ENCODE measurements at places on chromosomes 4 and X.

- no peak for DNase-seq
Measured at GRCh38 chrX:4380710-4381109, 667.3 kb upstream of the PRKX start.

- DNase-seq: no peak
Measured at GRCh38 chr4:71009086-71009485, 15.6 kb downstream of the DCK start.

GRCh38 chr4:105607876-105608275 lies 55.5 kb downstream of the ARHGEF38 start:
- DNase-seq: no peak

DNA sequence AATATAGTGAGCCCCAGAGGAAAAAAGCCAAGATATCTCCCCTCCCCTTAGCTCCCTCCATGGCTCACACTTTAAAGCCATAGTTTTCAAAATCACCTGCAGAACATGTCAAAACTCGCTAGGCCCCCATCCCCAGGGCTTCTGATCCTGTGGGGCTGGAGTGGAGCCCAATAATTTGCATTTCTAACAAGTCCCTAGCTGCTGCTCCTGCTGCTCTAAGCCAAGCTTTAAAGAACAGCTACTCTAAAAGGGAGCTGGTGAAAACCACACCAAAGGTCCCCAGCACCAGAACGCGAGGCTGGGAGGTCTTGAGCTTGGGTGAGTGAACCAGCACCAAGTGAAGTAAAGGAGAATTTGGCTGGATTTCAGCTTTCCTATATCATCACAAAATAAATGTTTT lies 237.1 kb downstream of the ZNF674 start:
- no peak for DNase-seq

- no peak for DNase-seq
Measured at GRCh38 chrX:24145303-24146186, 4.0 kb upstream of the ZFX start.

- no peak for DNase-seq
Measured at GRCh38 chr4:24244663-24245490, 339.5 kb downstream of the DHX15 start.

- DNase-seq: peak; percentile 47
Measured at GRCh38 chr4:159227984-159228383, 125.1 kb downstream of the RAPGEF2 start.

- DNase-seq: no peak
Measured at GRCh38 chrX:16310326-16310725, 143.0 kb downstream of the MAGEB17 start.

- no peak for DNase-seq
Measured at GRCh38 chrX:153868576-153869472, 17.1 kb downstream of the L1CAM start.

DNA sequence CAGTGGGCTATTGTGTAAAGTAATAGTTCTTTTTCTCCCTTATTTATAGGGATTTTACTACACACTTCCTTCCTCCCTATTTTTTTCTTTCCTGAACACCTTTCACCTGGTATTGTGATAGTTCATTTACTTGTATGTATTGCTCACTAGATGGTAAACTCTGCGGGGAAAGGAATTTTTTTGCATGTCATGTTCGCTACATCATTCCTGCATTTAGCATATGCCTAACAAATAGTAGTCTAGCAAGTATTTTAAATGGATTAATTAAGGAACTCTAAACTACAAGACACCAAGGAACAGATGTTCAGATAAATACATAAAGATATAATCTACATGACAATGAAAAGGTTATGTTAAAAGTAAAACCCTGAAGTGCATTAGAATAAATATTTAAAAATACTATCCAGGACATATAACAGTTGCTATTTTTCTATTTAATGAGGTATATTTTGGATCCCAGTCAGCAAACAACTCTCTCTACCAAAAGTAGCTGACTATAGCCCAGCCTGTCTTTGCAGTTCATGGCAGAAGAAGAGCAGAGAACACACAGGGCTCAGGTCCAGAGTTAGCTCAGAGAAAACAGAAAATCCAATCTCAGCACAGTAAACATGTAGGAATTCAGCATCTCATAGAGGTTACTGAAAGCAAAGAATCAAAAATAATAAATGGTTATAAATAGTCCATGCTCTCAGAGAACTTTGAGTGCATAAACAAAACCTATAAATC lies 87.8 kb downstream of the PACRGL start:
- DNase-seq: no peak

DNA sequence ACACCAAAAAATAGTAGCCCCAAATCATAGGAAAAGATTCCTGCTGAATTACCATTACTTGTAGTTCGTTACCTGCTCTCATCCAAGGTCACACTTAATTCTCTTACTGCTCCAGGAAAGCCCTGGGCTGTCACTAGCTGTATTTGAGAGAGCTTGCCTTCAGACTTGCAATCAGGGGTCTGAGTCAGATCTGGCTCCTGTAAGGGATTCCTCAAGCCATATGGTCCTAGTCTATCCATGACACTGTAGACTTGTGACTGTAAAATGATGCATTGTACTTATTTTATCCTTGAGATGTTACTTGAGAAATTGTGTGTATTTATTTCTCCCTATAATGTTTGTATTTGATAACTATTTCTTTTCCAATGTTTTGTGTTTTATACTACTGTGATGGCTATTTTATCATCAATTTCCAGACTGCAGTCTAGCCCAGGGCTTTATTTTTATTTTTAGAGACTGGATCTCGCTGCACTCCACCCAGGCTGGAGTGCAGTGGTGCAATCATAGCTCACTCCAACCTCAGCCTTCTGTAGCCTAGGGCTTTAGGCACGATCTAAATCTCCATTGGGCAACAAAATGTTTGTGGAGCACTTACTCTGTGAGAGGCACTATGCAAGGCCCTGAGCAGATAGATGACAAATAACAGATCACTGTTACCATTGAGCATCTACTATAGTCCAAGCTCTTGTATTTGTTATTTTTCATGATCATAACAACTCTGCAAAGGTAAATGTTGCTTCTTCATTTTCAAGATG lies 24.2 kb downstream of the ERVMER34-1 start:
- DNase-seq: no peak

- DNase-seq: no peak
Measured at GRCh38 chrX:137352101-137352660, 213.7 kb upstream of the ZIC3 start.

DNA sequence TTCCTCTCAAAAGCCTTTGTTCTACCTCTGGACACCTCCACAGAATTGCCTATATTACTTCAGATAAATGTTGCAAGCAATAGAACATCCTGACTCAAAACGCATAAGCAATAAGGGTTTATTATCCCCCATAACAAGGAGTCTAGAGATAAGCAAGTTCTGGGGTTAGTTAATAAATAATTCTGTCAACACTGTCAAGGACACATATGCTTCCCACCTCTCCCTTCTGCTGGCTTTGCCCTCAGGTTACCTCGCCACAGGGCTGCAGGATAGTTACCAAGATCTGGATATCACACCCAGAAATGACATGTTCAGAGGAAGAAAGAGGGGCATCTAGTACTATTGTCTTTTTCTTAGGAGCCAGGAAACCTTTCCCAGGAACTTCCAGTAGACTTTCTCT lies 14.0 kb upstream of the DUSP21 start:
- no peak for DNase-seq

DNA sequence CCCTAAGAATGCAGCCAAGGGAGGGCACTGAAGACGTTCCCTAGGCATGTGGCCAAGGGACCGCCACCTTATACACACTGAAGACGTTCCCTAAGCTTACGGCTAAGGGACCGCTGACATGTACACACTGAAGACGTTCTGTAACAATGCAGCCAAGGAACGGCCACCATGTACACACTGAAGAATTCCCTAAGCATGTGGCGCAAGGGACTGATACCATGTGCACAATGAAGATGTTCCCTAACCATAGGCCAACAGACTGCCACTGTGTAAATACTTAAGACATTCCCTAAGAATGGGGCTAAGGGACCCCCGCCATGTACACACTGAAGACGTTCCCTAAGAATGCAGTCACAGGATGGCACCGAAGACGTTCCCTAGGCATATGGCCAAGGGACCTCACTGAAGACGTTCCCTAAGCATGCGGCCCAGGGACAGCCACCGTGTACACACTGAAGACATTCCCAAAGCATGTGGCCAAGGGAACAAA lies 36.1 kb downstream of the DHRSX start:
- DNase-seq: no peak

GRCh38 chr4:25892796-25893195 lies 21.2 kb upstream of the SMIM20 start:
- no peak for DNase-seq

GRCh38 chr4:1336088-1336491 lies 10.9 kb upstream of the UVSSA start:
- no peak for DNase-seq

- DNase-seq: no peak
Measured at GRCh38 chr4:126778348-126778747, 854.4 kb upstream of the INTU start.

GRCh38 chrX:10233173-10233572 lies 76.4 kb downstream of the CLCN4 start:
- DNase-seq: no peak

- no peak for DNase-seq
Measured at GRCh38 chr4:184358521-184359232, 115.7 kb downstream of the IRF2 start.

DNA sequence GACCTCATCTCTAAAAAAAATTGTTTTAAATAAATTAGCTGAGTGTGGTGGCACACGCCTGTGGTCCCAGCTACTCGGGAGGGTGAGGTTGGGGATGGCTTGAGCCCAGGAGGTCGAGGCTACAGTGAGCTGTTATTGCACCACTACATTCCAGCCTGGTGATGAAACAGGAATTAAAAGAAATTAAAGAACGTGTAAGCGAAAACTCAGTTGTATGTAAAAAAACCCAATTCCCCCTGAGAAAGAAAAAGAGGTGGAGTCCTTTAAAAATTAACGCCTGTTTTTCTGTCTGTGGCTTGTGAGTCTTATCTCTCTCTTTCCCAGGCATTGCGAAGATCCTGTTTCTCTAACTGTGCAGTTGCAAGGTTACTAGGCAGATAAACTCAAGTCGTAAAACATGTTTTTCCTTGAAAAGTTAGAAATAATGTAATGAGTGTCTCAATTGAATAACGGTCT lies 22.1 kb downstream of the EPGN start:
- DNase-seq: no peak

DNA sequence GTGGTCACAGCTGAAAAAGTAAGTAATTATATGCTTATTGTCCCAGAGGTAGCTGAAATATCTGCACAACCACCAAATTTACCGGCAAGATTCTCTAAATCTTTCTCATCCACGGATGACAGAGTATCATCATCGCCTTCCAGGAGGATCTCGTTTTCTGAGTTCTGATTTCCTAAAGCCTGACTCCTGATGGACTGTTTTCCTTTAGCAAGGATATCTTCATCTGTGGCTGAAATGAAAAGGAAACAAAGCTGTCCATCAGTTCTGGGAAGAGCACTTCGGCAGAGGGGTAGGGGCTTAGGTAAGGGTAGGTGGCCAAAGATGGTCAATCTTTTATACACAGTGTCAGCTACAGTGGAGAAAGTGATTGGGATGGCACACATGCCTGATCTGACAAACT lies 8.7 kb downstream of the MAB21L2 start:
- DNase-seq: no peak

GRCh38 chr4:178693816-178694215 lies 1251.6 kb upstream of the AGA start:
- no peak for DNase-seq

- DNase-seq: peak; percentile 45
Measured at GRCh38 chr4:87005690-87006425, 71.0 kb downstream of the AFF1 start.

DNA sequence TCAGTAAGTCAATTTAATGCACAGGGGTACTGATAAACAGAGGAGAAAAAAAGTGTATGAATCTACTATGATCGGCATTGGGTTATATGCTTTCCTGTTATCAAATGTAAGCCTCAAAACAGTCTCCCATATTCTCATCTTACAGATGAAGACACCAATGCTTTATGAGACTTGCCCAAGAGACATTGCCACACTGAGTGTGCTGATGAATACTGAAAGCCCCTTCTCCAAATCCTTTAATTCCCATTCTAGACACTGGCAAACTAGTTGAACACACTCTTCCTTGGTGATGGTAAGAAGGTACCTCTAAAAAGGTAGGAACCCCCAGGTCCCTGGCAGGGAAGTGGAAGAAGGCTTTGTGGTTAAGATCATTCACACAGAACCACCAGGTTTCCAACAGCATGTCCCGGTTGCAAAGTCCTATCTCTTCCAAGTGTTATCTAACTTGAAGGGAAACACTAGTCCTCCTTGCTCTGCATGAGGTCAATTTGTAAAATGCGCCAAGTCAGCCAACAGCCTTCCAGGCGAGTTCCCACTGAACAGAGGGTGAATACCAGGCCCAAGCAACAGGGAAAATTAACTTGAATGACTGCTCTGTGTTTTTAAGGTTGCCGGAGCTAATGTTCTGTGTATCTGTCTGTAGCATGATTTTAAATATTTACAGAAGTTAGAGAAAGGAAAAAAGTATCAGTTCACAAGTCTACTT lies 5.1 kb downstream of the SETD7 start:
- no peak for DNase-seq

GRCh38 chr4:140637836-140638235 lies 69.1 kb upstream of the UCP1 start:
- no peak for DNase-seq

GRCh38 chr4:183722731-183723560 lies 63.9 kb downstream of the TRAPPC11 start:
- DNase-seq: peak; percentile 12

DNA sequence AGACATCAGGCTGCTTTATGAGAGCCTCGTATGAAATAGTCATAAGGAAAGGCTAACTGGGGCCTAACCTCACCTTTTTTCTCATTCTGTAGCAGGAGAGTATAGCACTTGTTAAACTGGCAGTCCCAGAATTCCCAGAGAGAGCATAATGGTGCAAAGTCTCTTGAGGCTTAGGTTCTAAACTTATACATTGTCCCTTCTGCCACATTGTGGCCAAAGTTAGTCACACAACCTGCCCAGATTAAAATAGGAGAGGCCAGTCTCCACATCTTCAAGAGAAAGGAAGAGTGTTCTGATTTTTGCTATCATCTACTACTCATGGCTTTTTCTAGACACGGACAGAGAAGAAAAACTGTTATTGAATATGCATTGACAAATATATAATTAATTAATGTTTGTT lies 1588.9 kb upstream of the PCDH7 start:
- DNase-seq: no peak

GRCh38 chrX:27555514-27555913 lies 34.6 kb upstream of the DCAF8L2 start:
- peak; percentile 2 for DNase-seq

DNA sequence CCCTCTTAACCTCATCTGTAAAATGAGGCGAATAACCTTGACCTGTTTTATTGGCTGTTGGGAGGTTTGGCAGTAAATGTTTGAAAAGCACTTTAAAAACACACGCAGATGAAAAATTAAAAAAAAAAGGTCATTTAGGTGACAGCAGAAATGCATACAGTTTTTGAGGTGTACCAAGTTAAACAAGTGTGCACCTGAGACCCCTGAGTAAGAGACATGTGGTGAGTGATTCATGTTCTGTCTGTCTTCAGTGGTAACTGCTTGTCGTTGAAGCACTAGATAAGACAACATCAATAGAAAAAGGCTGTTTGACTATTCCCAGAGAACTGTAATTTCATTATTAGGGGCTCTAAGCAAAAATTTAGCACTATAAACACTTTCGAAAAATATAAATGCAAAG lies 608.4 kb upstream of the PITX2 start:
- DNase-seq: no peak

- no peak for DNase-seq
Measured at GRCh38 chr4:158814636-158815330, 46.0 kb downstream of the FNIP2 start.

Data from putamen (tissue), 1 donor.